ENCODE measurements at places on chromosomes 6 and 20.

DNA sequence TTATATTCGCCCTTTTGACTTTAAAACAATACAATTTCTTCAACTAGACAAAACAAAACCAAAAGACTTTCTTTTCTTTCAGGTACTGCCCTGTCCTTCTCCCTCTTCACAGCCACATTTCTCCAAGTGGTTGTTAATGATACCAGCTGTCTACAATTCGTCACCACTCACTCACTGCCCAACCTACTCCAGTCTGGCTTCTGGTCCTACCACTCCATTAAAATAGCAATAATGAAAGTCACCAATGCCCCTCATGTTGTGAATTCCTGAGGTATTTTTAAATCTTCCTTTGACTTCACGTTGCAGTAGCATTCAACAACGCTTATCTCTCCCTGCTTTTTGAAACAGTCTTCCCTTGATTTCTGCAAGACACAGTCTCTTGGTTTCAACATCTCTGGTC is 11.6 kb upstream of the MAN1A1 start:
- no peak for DNase-seq

GRCh38 chr6:148723484-148723883 is 23.3 kb upstream of the UST start:
- DNase-seq, result no peak

DNA sequence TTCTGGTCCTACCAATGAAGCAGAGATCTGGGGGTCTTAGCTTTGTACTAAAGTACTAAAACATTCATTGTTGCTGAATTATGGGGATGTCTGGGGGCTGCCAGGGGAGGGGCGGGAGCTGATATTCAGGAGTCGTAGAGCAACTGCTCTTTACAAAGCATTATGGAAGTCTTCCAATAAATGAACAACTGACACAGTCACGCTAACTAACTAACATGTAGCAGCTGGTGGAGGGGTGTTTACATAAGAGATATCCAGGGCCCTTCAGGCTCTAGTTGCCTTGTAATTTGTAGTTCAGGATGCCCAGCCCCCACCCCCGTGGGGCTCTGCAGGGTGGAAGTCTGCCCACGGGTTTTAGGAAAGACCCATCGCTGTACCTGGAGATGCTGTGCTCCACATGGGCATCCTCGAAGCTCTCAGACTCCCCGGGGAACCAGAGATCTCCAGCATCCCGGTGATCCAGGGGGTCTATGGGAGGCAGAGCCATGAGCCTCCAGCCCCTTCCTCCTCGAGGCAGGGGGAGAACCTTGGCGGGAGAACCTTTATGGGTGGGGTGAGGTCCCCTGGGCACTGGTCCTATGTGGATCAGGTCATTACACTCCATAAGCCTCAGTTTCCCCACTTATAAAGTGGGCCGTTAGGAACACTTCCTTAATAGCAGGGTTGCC is 3.4 kb downstream of the TREM2 start:
- DNase-seq, result no peak

GRCh38 chr6:111888928-111889695 is 15.9 kb upstream of the FYN start:
- peak; percentile 58 for DNase-seq

- DNase-seq, result no peak
Measured at GRCh38 chr6:159080217-159080976, 35.6 kb upstream of the TAGAP start.

Data from iPS-NIHi11 (cell line).